ENCODE measurements at places on chromosomes 4 and X.

- DNase-seq = no peak
Observed at GRCh38 chrX:13662355-13662791, 9.4 kb downstream of the TCEANC start.

DNA sequence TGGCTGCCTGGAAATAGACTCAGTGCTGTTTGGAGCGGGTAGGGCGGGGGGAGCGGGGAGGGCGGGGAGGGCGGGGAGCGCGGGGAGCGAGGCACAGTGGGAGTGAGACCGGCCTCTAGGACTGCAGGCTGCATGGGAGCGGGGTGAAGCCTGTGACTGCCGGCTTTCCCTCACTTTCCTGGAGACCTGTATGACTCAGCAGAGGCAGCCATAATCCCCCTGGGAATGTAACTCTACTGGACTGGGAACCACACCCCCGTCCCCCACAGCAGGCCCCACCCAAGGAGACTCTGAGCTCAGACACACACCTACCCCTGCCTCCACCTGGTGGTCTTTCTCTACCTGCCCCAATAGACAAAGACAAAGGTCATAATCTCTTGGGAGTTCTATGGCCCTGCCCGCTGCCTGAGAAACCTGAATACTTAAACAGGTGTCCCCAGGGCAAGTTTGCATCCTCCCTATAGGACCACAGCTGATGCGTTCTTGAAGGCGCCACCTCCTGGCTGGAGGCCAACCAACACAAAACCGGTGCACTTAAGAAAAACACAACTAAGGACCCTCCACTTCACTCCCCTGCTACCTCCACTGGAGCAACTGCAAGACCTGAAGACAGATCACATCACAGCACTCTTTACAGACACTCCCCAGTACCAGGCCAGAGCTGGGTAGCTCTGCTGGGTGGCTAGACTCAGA is 18.0 kb downstream of the HDAC8 start:
- no peak for DNase-seq

DNA sequence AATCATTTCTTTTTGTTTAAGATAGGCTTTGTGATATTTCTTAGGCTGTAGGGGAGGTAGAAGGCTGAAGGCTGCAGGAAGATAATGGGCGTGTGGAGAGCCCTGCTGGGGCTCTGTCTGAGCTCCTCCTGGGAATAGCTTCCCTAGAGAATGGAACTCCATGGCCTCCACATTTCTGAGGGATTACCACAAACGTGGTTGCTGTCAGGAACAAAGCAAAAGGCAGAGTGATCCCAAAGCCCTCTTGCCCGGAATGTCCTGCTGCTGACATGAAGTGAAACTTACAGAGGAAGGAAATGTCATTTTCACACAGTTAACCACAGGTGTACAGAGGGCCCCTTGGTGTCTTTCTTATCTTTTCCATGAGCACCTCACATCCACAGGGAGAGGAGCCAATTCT is 89.3 kb downstream of the DDIT4L start:
- DNase-seq = no peak

DNA sequence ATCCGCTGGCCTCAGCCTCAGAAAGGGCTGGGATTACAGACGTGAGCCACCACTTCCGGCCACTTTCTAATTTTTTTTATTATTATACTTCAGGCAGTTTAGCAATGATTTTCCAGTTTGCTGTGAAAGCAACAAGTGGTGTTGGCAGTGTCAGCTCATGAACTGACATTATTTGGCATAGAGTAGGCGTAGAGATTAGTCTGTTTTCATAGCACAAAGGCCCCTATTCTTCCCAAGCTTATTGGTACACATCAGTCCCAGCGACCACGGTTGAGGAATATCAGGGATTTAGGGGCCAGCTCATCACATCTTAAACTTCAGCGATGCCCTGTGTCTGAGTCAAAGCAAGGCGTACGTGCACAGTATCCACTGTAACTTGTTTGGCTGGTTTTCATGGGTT is 53.0 kb upstream of the RASSF6 start:
- no peak for DNase-seq
